Pancreas (tissue), 10 donors: ENCODE measurements at places on chromosomes 12 and 14. TPM values are rescaled to one million over a fixed set of nuclear protein-coding genes. Genes with fewer than 3 reads are reported as not detected.

DNA sequence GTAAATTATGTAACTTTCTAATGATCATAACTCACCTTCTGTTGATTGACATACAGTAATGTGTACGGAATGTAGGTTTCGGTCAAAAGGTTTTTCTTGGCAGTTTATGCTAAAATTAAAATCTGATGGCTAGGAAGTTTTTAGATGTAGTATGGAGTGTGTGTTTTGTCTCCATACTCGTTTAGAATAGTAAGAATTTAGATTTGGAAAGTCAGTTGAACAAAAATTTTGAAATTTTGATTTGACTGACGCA, 859 bp downstream of the PALS1 start:
- DNase-seq, result no peak

DNA sequence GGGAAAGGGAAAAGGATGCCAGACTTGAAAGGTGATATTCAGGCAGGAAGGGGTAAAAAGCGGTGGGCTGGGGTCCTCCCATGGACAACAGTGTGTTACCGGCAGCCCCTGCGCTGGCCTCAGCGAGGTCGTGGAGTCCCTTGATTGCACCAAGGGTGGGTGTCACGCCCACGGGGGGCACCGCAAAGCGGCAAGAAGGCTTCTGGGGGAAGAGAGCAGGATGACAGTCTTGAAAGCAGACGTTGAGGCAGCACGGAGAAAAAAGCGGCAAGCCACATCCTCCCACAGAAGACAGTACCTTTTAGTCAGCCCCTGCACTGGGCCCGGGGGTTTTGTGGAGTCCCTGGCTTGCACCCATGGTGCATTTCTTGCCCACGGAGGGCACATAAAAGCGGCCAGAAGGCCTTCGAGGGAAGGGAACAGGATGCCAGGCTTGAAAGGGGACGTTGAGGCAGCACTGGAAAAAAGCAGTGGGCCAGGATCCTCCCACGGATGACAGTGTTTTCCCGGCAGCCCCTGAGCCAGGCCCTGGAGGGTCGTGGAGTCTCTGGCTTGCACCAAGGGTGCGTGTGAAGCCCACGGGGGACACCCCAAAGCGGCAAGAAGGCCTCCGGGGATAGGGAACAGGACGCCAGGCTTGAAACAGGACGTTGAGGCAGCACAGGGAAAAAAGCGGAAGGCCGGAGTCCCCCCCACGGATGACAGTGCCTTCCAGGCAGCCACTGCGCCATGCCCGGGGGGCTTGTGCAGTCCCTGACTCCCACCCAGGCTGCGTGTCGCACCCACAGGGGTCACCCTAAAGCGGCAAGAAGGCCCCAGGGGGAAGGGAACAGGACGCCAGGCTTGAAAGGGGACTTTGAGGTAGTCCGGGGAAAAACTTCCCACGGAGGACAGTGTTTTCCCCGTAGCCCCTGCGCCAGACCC, 162.2 kb upstream of the ALG10B start:
- DNase-seq, result no peak

- DNase-seq, result no peak
Measured at GRCh38 chr14:59262717-59263454, 74.4 kb downstream of the DAAM1 start.

Gene ZBTB42
- 8.4 TPM for total RNA-seq

Gene KRT7
- total RNA-seq, result 59.0 TPM

DNA sequence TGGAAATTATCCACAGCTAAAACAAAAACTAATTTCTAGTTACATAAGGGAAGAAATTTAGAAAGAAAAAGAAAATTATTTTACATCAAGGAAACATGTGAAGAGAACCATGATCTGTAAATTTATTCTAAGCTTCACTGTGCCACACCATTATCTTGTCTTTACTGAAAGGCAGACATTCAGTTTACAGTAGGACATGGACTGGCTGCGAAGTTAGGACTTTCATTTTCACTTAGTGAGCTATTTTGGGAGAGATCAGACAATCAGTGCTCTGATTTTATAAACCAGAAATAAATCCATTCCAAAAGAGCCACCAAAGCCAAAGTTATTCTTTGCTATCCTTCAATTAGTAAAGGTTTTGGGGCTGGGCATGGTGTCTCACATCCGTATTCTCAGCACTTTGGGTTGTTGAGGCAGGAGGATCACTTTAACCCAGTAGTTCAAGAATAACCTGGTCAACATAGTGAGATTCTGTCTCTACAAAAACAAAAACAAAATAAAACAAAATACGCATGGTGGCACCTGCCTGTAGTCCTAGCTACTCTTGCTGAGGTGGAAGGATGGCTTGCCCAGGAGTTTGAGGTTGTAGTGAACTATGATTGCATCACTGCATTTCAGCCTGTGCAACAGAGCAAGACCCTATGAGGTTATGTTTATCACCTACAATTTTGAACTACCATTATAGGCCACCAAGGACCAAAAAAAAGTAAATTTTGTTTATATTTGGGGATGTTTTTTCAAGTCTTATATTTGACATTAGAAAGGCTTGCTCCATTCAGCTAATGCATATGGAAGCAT, 1084.8 kb upstream of the ATXN7L3B start:
- no peak for DNase-seq

Gene TMEM119
- total RNA-seq, result 1.6 TPM

Gene TTC7B
- 26.3 TPM for total RNA-seq

GRCh38 chr12:39574785-39575497, 44.7 kb downstream of the ABCD2 start:
- DNase-seq, result no peak

Gene IFNG
- not detected for total RNA-seq

GRCh38 chr14:26143057-26143456, 454.8 kb downstream of the NOVA1 start:
- DNase-seq, result no peak

- peak; percentile 68 for DNase-seq
Measured at GRCh38 chr12:121753844-121754264, 39.6 kb downstream of the RHOF start.

- DNase-seq, result no peak
Measured at GRCh38 chr12:72277415-72277814, 5.2 kb downstream of the TRHDE start.

DNA sequence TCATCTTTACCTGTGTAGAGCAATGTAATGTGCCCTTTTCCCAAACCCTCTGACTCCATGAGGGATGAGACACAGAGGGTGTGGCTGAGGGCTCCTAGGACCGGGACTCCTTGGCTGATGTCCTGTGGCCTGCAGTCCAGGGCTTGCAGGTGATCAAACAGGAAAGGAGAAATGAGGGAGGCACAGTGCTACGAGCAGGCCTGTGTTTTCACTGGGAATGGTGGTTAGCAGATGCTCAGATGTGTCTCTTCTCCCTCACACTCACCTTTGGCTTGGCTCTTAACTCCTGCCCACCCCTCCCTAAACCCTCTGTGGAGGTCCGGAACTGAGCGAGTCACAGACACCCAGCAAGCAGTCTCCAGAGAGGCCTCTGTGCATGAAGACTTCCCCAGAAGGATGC, 254.4 kb downstream of the DAD1 start:
- no peak for DNase-seq

Gene INTS13
- 10.6 TPM for total RNA-seq

GRCh38 chr12:116538076-116538591, 21.0 kb upstream of the MAP1LC3B2 start:
- no peak for DNase-seq

DNA sequence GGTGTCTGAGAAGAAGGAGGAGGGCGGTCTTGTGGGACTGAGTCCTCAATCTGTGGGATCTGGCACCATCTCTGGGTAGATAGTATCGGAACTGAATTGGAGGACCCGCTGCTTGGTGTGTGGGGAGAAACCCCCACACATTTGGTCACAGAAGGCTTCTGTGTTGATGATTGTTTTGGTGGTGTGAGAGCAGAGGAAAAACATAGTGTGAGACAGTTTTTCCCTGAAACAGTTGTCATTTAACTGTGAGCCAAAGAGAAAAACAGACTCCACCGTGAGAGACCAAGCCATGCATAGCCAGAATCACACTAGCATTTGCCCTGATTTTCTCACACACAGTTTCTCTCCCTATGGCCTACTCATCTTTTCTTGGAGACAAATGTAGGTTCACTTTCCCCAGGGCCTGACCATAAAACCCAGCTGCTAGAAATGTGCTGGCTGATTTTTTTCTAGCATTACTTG, 91.4 kb upstream of the FLRT2 start:
- DNase-seq, result no peak

Gene SPRYD4
- total RNA-seq, result 1.9 TPM

DNA sequence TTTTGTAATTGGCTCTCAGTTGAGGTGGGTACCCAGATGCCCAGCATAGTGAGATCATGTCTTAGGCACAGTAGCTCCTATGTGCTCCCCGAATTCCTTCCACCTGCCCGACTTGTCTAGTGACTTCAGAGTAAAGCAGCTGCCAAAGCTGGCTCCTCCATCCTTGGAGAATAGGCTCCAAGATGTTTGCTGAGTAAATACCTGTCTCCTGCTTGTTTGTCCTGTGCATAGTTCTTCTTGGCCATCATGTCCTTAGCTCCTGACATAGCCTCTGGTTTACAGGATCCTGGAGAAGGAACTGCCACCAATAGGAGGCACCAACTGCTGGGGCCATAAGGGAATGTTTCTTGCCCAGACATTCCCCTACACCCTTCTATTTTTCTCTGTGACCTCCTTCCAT, 52.6 kb upstream of the CISTR start:
- DNase-seq, result no peak

Gene SPRYD3
- 47.2 TPM for total RNA-seq

- no peak for DNase-seq
Measured at GRCh38 chr14:105853907-105854599, 327.7 kb downstream of the TMEM121 start.

GRCh38 chr14:89239023-89239422, 178.0 kb downstream of the FOXN3 start:
- no peak for DNase-seq

DNA sequence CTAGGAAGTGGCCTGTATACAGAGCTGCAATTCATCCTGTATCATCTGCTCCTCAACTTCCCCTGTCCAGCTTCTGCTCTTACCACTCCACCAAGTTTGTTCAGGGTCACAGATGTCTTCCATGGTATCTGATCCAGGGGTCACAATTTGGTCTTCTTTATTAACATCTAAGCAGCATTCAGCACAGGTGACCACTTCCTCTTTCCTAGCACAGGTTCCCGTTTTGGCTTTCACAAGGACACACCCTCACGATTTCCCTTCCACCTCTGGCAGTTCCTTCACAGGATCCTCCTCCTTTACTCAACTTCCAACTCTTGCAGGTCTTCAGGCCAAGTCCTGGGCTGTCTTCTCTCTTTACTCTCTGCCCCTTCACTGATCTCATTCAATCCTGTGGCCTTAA, 93.6 kb downstream of the TTC7B start:
- DNase-seq, result no peak
